ENCODE measurements at places on chromosomes 5 and 9.

DNA sequence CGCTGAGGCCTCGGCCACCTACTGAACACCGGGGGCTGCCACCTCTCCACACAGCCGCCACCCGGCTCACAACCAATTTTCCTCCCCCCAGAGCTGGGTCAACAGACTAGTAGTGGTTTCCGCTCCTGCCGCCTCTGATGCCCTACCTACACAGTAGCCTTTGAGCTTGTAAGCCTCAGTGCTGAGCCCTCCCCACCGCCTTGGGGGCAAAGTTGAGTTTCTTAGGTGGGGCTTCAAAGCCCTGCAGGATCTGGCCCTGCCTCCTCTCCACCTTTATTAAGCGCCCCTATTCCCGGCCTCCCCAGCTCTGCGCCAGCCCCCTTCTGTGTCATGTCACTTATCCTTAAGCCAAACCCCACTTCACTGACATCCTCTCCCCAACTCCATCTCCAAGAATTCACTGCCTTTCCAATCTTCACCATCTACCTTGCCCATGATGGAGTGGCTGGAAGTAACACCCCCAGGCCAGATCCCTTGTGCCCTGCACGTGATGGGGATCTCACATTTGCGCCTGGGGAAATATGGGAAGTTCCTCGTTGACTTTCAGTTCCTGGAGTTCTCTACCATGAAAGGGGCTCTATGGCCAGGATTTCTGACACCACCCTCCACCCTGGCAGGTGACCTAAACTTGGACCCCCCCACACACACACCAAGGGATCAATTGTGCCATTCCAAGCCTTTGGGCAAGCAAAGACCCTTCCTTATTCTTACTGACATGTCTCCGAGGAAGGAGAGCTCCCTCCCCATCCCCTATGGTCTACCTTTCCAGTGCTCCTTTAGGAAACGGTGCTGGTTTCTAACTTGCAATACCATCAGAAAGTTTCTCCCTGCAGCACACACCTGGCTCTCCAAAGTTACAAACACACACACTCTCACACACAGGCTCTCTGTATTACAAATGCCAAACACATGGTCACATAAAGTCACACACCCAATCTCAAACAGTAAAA, 2.7 kb upstream of the CNTFR start:
- no peak for DNase-seq

DNA sequence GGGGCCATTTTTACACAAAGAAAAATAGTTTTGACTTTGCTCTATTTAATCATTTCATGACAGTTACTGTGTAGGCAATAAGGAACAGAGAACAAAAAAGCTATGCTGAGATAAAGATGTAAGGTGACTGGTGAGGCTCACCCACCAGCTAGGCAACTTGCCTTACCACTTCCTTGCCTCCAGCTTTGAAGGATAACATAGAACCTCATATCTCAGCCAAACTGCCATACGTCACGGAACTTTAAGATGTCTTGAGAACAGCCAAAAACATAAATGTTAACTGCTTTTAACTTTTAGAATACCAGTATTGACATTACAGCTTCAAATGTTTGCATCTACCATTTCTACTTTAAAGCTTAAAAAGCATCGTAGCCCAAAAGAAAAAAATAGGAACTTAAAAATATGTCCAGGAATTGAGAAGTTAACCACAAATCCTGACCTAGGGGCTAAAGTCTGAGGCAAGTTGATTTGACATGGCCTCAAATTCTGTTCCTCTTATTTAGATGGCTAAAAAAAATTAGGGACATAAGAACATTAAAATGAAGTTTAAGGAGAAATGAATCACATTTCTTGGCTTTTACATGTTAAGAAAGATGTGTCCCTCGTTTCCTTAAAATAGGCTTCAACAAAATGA, 7.7 kb upstream of the GCNT4 start:
- no peak for DNase-seq

- no peak for DNase-seq
Measured at GRCh38 chr5:107012371-107012770, 658.4 kb downstream of the EFNA5 start.

DNA sequence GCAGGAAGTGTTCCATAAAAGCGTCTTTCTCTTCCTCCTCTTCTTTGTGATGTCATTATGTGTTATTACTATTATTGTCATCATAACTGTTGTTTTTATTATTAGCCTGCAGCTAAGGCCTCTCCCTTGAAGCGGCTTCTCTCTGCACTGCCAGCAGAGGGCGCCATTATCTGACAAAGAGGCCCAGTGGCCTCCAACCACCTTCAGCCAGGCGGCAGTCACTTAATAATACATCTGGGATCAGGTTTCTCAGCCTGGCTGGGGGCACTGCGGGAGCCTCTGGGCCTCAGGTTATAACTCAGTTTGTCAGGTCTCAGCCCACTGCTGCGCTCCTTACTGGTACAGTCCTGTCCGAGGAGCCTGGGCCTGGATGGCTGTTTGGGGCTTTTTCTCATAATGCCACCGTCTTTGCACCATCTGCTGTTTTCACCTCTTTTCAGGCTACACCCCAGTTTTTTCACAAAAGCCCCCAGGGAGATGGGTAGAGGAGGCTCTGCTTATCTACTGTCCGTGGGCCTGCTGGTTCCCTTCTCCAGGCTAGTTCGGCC, 281.9 kb downstream of the NSG2 start:
- no peak for DNase-seq

- DNase-seq, result no peak
Measured at GRCh38 chr5:64869419-64869818, 100.7 kb downstream of the CWC27 start.

- DNase-seq, result no peak
Measured at GRCh38 chr5:4942831-4943178, 197.3 kb upstream of the ADAMTS16 start.

GRCh38 chr5:97425511-97425910, 242.5 kb upstream of the RIOK2 start:
- no peak for DNase-seq

DNA sequence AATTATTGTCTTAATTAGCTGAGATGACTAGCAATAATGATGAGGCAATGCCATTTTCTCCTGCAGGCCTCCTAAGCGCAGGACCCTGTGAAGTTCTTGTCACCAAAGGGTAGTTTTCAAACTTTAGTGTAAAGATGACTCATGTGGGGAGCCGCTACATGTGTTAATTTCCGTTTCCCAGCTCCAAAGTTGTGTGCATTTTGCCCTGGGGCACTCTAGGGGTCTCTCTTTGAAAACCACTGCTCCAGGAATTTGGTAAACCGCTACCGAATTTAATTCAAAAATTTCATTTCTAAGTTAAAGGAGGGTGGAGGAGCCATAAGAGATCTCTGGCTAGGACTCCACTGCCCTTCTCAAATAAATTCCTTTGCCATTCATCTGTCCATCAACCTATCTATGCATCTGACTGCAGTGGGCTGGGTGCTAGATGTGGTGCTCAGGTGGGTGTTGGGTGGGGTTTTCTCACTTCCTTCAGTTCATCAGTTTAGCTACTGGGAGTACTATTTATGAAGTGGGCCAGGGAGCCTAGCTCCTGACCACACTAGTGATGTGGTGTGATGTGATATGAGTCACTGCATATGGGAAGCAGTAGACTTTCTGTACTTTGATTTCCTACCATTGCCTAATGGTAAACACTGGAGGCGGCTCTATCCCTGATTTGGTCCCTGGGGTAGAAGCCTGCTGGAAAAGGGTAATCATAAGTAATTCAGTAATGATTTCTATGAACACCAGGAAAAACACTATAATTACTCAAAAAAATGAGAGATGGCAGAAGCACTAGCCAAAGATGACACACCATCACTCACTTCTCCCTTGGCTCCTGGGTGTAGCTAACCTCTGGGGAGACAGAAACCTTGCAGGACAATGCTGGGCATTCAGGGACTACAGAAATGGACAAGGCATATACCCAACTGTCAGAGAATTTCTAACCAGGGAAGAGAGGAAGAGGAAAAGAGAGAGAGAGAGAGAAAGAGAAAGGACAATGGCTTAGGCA, 4.0 kb upstream of the ZSWIM6 start:
- no peak for DNase-seq

GRCh38 chr9:105243015-105243686, 1.3 kb upstream of the SLC44A1 start:
- no peak for DNase-seq

DNA sequence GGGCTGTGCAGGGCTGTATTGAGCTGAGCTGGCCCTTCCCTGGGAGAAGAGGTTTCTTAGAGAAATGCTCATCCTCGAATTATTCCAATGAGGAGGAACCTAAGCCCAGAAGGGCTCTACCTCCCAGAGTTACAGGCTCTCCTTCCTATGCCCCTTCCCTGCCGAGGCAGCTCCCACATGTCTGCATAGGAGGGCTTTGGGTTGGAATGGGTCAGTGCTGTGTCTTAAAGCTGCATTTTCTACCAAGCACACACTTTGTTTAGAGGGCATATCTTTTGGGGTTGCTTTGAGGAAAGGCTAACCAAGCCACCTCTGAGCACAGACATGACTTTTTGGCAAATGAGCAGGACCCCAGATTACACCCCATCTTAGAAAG, 9.1 kb downstream of the NEK6 start:
- no peak for DNase-seq

DNA sequence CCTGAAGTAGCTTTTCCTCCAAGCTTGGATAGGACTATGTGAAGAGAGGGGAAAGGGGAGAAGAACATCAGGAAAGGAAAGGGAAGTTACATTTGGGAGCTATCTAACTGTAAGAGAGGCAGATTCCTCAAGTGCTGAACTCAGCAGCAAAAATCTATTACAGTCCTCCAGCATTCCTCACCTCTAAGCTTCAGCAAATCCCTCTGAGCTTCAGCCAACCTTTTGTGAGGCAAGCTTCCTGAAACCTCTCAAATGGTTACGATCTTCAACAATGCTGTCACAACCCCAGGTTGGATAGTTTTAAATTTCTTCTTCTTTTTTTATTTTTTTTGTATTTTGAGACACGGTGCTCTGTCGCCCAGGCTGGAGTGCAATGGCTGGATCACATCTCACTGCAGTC, 2.5 kb upstream of the RNF38 start:
- no peak for DNase-seq

DNA sequence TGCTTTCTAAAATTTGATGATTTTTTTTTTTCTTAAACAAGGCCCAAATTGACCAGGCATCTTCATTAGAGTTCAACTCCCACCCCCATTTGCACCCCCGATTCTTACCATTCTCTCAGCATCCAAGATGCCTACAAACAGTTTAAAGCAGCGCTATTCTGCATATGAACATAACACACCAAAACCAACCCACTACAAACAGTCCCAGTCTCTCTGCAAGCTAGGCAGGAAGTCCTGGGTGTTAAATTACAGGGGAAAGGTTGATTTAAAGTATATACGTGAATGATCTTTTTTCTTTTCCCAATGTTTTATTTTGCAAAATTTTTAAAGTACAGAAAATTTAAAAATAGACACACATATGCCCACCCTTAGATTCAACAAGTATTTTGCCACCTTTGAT, 127.0 kb downstream of the ADAMTS12 start:
- DNase-seq, result no peak

DNA sequence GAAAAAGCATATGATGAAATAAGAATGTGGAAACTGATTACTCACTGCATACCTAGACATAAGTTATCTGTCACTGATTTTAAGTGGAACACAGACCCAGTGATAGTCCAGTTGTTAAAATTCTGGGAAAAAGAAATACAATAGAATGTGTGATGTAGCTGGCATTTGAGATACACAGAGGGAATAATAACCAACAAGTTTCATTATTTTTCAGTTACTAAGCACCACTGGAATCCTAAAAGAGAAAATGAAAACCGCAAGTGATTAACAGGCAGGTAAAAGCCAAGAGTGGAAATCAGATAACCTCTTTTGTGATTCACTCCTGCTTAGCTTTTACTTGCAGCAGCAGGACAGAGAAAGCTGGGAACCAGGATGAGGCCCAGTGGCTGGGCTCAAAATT, 994.0 kb upstream of the SEMA6A start:
- no peak for DNase-seq

DNA sequence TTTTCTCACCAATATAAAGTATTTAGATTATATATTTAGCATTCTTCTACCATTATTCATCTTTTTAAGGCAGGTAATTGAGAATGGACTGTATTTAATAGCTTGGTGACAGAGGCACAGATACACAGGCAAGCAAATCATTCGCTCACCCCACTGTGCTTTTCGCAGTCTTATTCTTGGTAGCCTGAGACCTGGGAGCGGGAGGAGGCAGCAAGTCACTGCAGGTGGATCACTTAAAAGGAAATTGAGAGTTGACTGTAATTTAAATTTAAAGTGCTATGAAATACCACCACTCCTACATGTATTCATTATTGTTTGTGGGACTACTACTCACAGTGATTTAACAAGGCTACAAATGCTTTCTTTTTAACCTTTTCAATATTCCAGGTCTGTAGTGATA, 9.7 kb downstream of the RICTOR start:
- DNase-seq, result no peak

- DNase-seq, result no peak
Measured at GRCh38 chr9:130284249-130284625, 18.7 kb downstream of the HMCN2 start.

GRCh38 chr5:157913575-157913974, 54.6 kb upstream of the CLINT1 start:
- DNase-seq, result no peak

DNA sequence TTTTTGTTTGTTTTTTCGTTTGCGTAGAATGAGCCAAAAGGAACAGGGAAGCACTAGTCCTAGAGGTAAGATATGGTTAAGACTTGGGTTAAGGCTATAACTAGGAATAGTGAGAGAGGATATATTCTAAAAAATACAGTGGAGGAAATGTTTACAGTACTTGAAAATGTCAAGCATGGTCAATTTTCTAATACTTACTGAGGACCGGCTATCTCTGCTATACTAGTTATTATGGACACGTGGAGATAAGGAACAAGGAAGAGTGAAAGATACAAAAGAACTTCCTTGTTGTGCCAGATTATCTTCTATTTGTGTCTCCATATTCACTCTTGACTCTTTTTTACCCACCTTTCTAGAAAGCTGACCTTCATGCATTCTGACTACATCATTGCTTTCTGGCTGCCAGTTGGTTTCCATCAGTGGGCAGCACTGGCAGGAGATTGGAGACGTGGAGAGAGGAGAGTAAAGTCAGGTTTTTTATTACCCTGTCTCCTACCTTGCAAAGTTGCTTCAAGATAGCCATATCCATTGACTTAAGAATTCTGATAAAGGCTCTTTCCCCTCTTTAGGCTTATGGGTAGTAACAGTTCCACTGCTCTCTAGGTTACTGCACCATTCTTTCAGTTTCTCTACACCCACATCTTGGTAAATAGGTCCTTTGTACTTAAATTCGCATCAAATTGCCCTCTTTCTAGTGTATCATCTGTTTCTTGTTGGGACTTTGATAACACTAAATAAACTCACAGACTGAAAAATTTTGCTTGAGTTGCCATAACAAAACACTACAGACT, 9.0 kb upstream of the RFX3 start:
- no peak for DNase-seq

DNA sequence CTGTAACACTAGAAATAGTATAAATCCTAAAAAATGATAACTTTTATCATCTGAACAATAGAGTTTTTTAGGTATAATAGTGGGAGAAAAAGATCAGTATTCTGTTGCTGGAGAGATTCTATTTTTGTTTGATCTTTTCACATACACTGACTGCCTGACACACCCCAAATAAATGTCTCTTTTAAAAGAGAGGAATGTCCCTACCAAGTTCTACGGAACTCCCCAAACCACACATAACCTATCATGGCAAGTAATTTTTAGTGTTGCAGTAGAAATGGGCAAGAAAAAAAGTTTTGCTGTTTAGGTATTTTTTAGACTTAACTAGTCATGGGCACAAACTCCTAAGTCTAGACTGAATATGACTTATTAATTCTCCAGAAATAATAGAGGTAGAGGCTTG, 139.1 kb downstream of the ELAVL2 start:
- DNase-seq, result no peak

- no peak for DNase-seq
Measured at GRCh38 chr5:84985148-84985547, 600.5 kb upstream of the EDIL3 start.

GRCh38 chr5:96661855-96662724, at the start of gene CAST:
TSS of gene CAST (plus strand) at chr5:96662376. CDS start at chr5:96662423, 47 bp downstream.
- DNase-seq, result peak; percentile 42

All from stimulated activated CD8-positive, alpha-beta memory T cell treated with anti-CD3 and anti-CD28 coated beads, Interleukin-4, amount 100 ng/mL, for 1 hour (primary cell).